ENCODE measurements at places on chromosomes 3 and 15.

DNA sequence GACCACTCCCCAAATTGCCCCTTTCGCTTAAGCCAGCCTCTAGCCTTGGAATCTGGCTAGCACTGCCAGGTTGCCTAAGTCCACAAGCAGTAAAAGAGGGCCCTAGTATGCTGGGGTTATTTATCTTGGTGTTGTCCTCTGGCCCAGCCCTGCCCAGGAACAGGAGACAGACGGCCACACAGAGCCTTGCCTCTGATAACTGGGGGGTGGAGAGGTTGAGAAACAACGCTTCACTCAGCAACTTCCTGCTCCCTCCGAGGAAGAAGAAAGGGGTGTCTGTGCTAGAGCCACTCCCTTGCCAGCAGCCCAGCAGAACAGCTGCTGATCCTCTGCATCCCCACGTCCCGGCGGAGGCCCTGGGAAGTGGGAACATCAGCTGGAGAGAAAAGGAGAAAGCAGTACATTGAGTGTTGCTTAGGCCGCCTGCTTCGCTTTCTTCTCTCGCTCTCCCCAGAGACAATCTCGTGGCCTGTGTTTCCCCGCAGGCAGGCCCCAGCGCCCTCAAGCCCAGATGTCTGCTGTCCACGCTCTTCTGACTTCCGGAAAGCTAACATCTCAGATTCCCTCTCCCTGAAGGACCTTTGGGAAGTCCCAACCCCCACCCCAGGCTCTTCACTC, 22.6 kb upstream of the C3orf70 start:
- DNase-seq, result no peak

- DNase-seq, result no peak
Observed at GRCh38 chr3:128521715-128522114, 28.7 kb upstream of the GATA2 start.

DNA sequence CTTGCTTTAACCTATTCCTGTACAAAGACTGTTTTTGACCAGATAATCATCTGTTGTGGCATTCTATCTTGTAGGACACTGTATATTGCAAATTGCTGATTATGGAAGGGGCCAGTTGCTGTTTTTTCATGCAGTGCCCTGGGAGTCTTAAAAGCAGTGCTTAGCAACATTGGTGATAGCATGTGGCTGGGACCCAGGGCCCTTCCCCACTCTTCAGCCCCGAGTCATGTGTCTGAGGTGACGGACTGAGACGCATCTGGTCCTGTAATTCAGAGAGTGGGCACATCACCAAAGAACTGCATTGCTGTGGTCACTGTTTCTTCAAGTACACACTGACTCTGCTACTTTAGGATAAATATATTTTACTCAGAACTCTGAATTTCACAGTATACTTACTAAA, 63.4 kb downstream of the SNRK start:
- no peak for DNase-seq

DNA sequence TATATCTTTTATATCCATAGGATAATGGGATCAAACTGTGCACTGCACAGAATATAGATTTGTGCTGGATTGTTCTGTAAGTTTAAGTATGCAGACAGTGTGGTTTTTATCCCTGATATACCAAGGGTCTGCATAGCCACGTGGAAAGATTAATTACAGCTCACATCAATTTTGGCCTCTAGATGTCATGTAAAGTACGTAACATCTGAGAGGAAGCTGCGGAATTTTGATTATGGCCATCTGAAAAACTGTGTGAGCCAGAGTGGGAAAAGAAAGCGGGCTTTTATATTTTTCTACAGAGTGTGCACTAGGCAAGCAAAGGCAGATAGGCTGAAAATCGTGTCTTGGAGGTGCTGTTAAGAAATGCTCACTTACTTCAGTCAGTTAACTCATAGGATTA, 562.7 kb downstream of the GBE1 start:
- no peak for DNase-seq

- no peak for DNase-seq
Observed at GRCh38 chr3:114217266-114217665, 20.1 kb downstream of the ZNF80 start.

DNA sequence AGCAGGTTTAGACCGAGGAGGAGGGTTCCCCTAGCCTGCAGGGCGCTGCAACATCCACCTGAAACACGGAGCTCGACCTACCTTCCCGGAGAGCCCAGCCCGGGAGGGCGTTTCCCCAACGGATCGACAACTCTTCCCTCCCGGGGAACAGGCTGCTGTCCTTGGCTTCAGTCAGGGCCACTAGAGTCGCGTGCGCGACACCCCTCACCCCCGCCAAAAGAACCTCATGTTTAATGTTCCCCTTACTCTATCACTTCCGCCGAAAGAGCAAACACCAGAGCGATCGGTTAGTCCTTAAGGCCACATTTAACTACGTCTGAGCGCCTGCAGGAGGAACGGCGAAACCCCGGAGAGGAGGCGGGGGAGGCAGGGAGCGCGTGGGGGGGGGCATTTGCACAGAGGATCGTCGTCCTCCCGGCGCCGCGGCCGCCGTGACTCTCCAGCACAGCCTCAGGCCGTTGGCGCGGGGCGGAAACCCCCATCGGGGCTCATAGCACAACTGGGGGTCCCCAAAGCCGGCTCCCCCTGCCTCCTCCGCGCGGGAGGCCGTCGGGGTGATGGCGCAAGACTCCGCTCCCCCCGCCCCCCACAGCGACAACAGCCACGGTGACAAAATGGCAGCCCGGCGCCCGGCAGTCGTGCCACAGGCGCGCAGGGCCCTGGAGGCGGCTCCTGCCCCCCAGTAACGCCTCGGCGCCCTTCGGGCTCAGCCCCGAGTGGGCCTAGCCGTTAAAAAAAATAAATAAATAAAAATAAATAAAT, 3.2 kb downstream of the ANP32A start:
- DNase-seq, result peak; percentile 74

GRCh38 chr3:159273070-159273469, 471.2 kb downstream of the MFSD1 start:
- DNase-seq, result no peak

DNA sequence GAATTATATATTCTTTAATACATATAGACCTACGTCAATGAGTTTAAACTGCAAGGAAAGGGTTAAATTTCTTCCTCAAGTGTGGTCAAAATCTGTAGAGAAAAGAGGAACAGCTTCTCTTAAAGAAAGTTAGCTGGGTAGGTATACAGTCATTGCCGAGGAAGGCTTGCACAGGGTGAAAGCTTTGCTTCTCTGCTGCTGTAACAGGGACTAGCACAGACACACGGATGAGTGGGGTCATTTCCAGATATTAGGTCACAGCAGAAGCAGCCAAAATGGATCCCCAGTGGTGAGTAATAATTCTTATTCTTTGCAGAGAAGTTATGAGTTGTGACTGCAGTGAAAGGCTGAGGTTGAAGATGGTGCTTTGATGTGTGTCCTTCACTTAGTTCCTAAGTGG, at the start of gene CD86:
Gene CD86 (plus strand): TSS at position 148 of the 400 bp plus-strand sequence. CDS start 128 bp downstream, at position 276.
- DNase-seq, result no peak

GRCh38 chr15:73936181-73936580, 9.9 kb downstream of the LOXL1 start:
- no peak for DNase-seq

DNA sequence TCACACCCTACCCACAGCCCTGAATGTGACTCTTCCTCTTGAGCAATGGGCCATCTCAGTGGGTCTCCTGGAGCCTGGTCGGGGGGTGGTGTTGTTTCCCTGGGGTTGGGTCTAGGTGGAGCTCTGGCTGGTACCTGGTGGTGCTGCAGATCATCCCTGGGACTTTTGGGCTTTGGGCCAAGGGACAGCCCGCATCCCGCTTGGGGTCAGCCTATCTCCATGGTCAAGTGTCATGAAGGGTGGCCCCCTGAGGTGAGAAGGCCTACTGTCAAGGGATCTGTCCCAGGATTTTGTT, 202.0 kb downstream of the UBE3A start:
- DNase-seq, result no peak

DNA sequence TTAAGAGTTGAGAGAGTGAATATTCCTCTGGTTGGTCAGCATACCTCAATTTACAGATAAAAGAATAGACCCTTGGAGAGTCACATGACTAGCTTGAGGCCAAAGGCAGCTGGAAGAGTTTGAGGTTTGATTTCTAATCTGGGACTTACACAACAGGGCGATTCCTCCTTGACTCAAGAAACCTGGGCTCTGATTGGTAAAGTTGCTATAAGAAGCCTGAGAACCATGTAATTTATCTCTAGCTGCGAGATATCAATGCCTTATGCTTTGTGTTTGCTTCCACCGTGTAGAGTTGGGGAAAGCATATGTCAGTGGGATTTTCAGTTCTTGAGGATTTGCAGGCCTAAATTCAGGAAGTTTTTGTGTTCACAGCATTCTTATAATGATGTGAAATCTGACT, 206.0 kb downstream of the KLHL25 start:
- no peak for DNase-seq

GRCh38 chr15:44735482-44736180, 697 bp upstream of the TRIM69 start:
- DNase-seq, result peak; percentile 65

- DNase-seq, result no peak
Observed at GRCh38 chr3:102099913-102100312, 250.6 kb downstream of the NFKBIZ start.

DNA sequence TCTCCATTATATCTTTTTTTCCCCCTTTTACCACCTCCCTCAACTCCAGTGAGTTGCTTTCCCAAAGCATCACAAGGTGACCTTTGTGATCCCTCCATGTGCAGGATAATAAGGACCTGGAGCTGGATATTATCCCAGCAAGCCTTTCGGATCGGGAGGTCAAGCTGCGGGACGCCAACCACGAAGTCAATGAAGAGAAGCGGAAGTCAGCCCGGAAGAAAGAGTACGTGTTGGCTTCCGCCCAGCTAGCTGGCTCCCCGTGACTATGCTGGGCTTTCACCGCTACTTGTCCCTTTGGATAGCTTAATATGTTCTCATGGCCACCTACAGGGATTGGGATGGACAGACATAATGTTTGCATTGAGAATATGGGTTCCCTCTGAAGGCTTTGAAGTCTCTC, 273.7 kb upstream of the UMPS start:
- no peak for DNase-seq

DNA sequence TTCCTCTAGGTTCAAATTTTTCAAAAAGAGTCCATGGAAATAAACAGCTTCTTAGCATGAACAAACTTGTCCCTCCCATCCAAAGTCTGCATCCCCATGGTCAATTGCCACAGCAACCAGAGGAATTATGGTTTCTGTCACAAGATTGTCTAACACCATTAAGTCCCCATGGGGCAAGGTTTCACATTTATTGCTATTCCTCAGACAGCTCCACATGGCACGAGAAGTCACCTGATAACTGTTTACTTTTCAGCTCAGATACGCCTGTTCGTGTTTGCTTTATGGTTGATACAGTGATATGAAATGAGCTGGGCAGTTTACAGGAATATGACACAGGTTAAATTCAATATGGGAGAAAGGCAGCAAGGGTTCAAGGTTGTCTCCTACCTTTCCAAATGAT, 37.9 kb upstream of the MUC13 start:
- no peak for DNase-seq

DNA sequence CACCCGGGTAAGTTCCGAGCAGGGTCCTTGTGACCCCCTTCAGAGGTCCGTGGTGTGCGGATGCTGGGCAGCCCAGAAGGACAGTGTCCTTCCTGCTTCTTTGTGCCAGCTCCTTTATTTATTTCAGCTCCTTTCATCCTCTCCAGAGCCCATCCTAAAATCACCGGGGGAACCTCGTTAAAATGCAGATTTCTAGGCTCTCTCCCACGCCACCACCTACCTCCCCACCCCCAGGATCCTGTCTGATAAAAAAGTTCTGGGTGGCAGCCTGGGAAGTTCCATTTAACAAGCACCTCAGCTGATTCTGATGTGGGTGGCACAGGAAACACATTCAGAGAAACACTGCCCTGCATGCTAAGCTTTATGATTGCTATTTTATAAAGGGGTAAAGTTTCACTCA, 12.5 kb upstream of the IGF1R start:
- DNase-seq, result no peak

DNA sequence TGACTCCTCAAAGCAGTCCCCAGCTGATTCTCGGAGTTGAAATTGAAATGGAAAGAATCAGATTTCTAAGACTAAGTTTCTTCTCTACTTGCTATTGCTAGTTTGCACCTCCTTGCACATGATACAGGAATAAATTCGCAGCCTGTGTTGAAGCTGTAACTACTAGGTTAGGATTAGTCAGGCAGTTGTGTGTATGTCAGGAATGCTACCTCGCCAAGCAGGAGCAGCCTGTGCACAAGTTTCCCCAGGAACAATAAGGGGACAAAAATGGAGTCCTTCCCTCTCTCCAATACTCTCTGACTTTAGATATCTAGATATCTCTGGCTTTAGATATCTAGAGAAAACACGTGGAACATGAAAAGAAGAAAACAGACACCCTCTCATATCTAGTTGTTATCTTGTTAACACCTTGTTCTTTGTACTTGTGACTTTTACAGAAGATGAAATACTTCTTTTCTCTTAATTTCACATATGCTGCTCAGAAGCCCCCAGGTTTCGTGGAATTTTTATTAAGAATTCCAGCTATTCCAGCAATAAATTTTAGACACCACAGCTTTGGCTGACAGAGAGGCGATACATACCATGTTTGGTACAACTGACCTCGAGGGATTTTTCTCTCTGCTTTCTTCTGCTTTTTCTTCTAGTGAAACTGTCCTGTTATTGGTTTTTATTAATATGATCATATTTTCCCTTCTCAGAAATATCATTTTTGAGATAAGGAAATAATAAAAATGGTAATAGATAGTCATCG, 56.1 kb upstream of the CMSS1 start:
- DNase-seq, result no peak

DNA sequence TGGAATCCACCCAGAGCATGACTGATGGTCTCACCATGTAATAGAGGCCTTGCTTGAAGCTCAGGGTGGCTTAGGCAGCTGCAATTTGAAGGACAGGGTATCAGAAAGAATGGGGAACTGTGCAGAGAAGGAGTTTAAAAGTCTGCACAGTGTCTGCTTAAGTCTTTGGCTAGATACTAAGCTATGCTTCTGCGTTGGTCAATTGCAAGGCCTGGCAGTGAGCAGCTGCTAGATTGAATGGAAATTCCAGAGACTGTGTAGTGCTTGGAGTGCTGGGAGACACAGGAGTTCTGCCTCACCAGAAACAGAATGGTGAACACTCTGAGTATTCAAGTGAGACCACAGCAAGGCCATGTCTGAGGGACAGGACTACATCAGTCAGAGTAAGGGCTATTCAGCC, 17.3 kb upstream of the ATP10A start:
- DNase-seq, result no peak

DNA sequence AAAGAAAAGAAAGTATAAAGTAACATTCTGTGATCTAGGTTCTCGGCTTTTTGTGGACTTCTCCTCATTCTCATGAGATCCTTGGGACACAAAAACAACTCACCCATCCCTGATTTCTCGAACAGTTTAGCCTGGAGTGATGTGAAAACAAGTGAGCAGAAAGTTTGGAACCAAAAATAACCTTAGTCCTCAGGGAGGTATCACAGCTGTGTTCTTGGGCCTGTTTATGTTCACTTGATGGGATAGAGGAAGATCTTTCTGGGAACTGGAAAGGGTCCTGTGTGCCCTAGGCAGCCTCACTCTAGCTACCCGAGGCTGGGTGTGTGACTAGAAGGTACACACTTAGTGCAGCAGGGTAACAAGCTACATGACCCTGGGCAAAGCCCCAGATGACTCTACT, 308.8 kb upstream of the PDZRN3 start:
- no peak for DNase-seq

GRCh38 chr3:97001611-97002010, 187.2 kb downstream of the EPHA6 start:
- DNase-seq, result no peak

All from activated naive CD8-positive, alpha-beta T cell treated with anti-CD3 and anti-CD28 coated beads, Interleukin-2, amount 50 U/mL, for 24 hours (primary cell).